ENCODE measurements at places on chromosomes 5 and 9.

GRCh38 chr5:133679534-133679933 lies 67.2 kb upstream of the FSTL4 start:
- DNase-seq, result no peak

DNA sequence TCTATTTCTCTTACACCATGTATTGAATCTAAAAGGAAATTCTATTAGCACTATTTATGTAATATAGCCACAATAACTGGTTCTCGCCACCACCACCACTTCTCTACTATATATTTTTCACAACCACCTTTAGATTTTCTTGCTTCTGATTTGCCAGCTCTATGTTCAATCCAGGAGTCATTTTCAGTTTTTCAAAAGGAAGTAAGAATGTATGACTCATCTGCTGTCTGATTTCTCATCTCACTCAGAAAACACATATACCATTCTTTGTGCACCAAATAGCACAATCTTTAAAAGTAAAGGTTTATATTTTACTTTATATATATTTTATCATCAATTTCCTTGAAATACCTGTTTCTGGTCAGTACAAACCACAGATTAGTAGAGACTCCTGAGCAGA lies 1127.5 kb downstream of the TAF11L14 start:
- DNase-seq, result no peak

GRCh38 chr5:53381-54174 lies 38.4 kb upstream of the PLEKHG4B start:
- peak; percentile 42 for DNase-seq

DNA sequence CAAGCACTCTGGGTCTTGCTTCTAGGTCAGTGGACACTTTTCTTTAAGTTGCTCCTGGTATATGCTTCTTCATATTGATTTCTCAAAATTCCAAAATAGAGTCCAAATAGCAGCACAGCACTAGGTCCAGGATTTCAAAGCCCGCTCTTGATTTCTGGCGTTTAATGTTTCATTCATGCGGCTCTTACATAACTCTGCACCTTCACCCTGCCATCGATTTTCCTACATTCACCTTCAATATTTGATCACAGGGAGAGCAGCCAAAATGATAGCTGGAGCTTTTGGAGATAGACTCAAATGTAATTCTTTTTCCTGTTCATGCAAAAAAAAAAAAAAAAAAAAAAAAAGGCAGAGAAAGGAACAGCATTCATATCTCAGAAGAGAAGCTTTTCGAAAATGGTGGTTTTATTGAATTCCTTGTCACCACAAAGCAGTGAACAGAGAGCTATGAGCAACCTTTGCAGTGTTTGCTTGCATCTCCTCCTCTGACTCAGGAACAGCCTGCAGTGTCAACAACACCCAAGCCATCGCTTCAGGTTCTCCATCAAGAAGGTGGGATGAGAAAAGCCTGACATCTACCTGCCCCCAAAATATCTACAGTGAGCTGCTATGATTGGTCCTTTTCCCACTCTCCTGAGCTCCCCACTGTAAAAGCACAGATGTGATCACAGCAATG lies 97.8 kb downstream of the MED10 start:
- no peak for DNase-seq

DNA sequence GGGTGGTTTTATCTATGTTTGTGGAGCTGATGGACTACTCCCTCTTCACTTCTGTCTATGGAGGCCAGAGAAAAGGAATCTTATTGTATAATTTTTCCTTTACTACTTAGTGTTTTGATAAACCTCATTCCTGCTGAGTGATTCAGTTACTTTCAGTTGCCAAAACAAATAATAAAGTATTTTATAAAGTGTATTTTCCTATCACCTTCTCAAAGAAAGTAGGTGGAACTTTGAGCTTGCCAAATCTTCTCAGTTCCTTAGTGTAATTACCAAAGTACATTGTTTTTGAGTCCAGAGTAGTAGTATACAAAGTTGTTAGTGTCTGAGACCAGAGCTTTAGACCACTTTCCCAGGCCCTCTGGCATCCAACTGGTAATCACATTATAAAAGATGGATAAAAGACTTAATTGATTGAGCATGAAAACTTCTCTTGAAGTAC lies 13.5 kb downstream of the RABGAP1 start:
- no peak for DNase-seq

DNA sequence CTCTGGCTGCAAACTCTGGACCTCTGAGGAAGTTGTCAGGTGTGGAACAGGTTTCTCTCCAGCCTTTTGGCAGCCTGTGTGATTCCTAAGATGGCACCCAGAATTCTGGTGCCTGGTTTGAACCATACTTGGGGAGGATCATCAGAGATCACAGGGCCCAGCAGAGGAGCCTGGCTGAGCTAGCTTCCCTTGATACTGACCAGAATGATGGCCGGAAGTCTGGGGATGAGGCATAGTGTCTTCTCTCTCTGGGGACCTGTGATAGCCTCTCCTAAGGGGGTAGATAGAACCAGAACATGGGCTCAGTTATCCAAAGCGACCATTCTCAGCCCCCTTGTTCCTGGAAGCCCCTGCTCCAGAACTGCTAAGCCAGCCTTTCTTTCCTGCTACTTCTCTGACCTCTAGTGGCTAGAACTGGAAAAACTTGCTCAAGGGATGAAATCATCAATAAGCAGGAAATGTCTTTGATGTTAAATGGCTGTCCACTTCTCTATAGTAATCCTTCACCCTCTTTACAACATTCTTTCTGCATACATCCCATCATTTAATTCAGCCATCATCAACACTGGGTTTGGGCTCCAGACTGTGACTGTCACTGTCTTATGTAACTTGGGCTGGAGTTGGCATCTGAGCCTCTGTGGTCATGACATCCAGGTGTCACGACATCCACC lies 55.1 kb downstream of the C9orf152 start:
- no peak for DNase-seq

DNA sequence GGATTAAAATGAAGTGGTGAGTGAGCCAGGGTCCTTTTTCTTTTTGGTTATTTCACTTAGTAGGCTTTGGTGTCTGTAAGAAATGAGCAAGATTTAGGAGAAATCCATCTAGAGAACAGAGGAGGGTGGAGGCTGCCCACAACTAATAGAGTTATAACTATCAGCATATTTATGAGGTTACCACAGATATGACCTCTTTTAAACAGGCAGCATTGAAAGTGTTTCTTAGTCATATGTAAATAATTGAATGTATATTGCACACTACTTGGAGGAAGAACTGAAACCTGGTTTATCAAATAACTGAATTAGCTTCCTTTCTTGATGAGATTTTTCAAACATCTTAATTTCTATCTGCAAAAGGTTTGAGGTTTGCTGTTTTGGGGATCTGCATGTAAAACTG lies 483.1 kb upstream of the PIK3R1 start:
- no peak for DNase-seq

- no peak for DNase-seq
Observed at GRCh38 chr9:76905791-76906646, at the start of gene PRUNE2. TSS of gene PRUNE2 (minus strand) at chr9:76906114. CDS start at chr9:76905963, 151 bp downstream.

GRCh38 chr5:145362266-145362665 lies 472.9 kb downstream of the PRELID2 start:
- DNase-seq, result no peak

- DNase-seq, result no peak
Observed at GRCh38 chr9:31700252-31701045, 684.0 kb upstream of the ACO1 start.

- no peak for DNase-seq
Observed at GRCh38 chr9:91374939-91375338, 13.2 kb upstream of the AUH start.

GRCh38 chr5:32842813-32843530 lies 131.9 kb downstream of the NPR3 start:
- DNase-seq, result no peak

GRCh38 chr5:181188700-181189362 lies 16.2 kb downstream of the TRIM7 start:
- peak; percentile 79 for DNase-seq
